GDM1 (cell line): ENCODE measurements at places on chromosomes 5 and 9.

DNA sequence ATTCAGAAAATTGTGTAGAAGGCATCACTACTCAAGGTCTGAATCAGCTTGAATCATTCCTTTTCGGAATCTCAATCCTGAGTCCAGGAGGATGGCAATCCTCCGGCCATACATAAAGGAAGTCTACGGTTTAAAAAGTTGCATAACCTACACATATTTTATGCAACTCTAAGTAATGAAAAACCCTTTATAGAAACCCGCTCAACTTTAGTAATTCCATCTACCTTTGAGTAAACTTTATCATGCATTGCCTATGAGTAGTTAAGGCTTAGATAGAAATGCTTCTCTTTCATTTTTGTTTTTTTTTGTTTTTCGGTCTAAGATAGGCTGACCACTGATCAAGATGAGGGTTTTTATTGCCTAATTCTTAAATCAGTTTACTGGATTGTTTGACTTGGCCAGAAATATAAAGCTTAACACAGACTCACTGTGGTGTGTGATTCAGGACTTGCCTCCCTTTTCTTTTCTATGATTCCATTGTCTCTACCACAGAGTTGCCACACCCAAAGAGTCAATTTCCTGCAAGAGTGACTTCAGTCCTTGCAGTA, 85.0 kb downstream of the LURAP1L start:
- DNase-seq = no peak

DNA sequence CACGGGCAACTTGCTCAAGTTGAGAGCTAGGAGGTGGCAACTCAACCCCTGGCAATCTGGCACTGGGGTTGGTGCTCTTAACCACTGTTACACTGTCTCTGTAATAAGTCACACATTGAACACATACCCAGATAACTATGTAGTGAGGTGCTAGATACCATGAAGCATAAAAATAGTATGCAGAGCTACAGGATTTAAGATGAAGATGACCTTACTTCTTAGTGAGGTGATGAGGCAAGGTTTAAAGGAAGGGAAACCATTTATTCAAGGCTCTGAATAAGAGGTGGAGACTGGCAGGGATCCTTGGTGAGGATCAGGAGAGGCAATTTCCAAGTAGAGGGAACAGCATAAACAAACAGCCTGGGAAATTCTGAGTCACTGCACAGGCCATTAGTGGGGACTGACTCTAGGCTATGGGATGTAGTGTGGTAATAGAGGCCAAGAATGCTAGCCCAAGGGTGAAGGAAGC, 67.6 kb upstream of the NR3C1 start:
- DNase-seq = no peak

DNA sequence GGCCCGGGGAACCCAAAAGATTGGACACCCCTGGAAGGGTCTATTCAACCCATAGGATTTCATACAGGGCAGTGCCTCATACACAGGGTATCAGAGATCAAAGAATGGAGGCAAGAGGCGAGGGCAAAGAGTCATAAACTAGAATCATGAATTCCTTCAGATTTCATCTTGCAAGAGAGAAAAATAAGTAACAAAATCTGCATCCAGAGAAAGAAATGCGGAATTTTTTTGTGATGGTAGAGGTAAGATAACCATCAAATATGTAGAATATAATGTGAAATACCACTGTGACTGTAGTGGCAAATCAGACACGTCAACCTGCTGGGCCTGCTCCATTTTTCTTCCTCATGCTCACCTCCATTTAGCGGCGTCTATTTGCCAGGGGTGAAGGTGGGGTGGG, 143.6 kb downstream of the SNX18 start:
- DNase-seq = no peak

DNA sequence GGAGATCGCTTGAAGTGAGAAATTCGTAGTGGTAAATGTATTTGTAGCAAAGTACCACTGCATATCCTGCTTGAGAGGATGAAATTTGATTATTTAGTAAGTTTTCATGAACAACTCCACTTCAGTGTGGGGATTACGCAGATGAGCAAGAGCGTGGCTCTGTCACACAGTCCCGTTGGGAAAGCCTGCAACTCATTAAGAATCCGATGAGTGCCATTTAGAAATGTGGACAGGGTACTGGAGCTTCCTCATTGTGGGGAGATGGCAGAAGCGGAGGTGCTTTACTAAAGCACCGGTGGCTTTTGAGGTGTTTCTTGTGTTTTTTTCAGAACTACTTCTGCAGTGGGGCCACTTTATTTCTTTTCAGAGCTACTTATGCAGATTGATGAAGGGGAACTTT, 1.4 kb downstream of the TJP2 start:
- no peak for DNase-seq

DNA sequence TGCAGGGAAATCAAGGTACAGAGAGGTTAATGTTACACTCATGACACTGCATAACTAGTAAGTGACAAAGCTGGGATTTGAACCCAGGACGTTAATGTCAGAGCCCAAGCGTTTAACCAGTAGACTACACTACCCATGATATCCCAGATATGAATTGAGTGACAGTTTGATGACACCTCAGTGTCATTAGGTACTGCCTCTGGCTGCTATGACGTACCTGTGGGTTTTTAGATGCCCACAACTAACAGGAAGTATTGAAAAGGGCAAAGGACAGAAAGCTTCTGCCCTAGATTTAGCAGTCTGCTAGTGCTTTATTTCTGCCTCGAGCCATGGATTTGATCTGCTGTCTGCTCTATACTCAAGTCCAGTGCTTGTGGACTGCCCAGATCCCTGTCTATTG, 56.2 kb downstream of the GLRA1 start:
- DNase-seq = no peak

DNA sequence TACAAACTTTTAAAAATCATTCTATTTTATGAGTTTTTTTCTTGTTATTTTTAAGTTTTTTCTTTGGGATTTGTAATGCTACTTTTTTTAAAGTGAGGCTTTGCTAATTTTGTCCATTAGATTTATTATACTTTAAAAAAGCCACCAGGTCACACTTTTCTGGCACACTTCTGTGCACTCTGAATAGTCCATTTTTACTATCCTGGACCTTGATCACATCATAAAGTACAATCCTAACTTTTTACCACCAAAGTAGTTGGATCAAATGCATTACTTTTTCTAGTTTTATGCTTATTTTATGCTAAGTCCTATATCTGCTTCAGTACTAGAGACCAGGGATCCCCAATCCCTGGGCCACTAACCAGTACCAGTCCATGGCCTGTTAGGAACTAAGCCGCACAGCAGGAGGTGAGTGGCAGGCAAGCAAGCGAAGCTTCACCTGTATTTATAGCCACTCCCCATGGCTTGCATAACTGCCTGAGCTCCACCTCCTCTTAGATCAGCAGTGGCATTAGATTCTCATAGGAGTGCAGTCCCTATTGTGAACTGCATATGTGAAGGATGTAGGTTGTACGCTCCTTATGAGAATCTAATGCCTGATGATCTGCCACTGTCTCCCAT, 16.0 kb downstream of the FRRS1L start:
- no peak for DNase-seq

- no peak for DNase-seq
Measured at GRCh38 chr9:96515621-96516470, 65.9 kb downstream of the HABP4 start.

DNA sequence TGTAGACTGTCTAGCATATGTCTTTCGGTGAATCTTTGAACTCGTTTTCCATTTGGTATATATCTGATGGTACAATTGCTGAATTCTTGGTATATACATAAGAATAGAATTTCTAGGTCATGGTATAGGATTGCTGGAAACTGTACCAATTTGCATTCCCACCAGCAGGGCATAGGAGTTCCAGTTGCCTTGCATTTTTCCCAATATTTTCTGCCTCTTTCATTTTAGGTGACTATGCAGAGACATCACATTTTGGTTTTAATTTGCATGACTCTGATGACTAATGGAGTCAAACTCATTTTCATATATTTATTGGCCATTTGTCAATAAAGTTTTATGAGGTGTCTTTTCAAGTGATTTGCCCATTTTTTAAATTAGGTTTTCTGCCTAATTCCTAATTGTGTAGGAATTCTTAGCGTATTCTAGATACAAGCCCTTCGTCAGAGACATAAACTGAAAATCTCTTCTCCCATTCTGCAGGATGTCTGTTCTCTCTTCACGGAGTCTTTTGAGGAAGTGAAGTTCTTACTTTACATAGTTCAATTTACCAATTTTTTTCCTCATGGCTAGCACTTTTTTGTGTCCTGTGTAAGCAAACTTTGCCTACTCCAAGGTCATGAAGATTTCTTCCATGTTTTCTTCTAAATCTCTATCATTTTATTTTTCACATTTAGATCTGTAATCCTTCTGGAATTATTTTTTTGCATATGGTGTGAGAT, 28.9 kb upstream of the PDCD1LG2 start:
- DNase-seq = no peak

- DNase-seq = no peak
Measured at GRCh38 chr5:139569270-139569955, 8.3 kb downstream of the UBE2D2 start.

GRCh38 chr9:35432076-35432475, 57.8 kb upstream of the RUSC2 start:
- no peak for DNase-seq

DNA sequence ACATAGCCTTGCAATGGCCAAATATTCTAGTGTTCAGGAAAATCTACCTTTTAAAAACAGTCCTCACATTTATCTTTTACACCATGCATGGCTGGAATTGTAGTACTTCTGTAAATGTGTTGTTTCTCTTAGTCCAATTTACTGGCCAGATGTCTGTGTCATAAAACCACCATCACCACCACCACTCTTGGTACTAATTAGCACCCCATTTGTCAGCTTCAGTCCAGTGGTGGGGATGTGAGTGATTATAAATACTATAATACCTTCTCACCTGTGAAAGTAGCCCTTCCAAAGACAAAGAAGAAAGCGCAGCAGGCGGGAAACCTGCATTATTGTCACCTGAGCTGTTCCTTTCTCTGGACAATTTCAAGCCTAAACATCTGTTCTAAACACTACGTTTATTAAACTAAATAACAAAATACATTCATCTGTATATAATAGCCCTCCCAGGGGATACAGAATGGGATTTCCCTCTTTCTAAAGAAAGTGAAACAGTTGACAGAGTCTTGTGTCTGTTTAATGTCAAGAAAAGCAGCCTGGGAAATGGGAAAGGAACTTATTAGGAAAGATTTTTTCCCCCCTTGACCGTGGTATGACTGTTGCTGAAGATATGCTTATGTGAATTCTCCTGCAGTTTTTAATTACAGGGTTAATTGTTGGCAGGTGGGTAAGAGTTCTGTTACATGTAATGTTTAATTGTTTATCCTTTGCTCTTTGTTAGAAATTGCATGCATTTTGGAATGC, 144.5 kb upstream of the NUDT12 start:
- DNase-seq = no peak

DNA sequence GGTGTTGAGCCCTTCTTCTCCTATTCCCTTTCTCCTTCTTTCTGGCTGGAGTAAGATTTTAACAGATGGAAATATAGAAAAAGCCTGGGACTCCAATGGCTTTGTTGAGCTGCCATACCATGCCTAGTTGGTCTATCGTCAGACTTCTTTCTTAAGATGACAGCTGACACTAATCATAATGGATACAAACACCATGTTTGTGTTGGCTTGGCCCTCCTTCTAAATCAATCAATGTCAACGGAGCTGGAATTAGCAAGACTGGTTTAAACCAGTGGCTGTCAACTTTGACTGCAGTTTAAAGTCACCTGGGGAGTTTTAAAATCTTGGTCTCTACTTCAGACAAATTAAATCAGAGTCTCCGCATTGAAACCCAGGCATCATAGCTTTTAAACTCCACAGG, 264.5 kb upstream of the PRR16 start:
- no peak for DNase-seq

DNA sequence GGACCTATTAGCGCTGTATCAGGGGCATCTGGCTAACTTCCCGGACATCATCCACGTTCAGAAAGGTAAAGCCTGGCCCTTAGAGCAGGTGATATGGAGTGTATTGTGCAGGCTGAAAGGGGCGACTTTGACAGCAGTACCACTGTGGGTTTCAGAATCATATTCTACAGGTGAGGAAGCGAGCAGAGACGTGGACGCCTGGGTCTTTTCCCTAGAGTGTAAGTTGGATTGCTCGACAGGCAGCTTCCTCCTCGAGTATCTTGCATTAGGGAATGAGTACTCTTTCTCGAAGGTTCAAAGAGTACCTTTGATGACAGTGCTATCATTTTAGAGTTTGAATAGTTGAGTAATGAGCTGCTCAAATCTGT, 1.9 kb downstream of the SNX18 start:
- no peak for DNase-seq

DNA sequence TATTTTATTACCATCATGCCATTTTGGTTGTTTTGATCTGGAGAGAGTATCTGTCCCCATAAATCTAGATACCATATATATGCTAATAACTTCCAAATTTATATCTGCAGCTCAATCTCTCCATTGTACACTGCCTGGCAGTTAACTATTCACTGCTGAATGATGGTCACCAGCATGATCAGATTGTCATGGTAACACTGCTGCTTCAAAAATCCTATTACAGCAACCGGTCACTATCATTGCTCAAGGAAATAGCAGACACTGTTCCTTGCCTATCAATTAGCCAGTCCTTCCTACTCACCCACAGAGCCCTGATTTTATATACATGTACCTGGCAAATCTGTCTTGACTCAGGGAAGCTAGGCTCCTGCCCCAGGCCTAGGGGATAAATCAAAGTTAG, 11.5 kb downstream of the REEP5 start:
- DNase-seq = no peak

- no peak for DNase-seq
Measured at GRCh38 chr5:178152491-178153444, 917 bp downstream of the NHP2 start.

- DNase-seq = no peak
Measured at GRCh38 chr5:42940853-42941252, 99.3 kb downstream of the ANXA2R start.

DNA sequence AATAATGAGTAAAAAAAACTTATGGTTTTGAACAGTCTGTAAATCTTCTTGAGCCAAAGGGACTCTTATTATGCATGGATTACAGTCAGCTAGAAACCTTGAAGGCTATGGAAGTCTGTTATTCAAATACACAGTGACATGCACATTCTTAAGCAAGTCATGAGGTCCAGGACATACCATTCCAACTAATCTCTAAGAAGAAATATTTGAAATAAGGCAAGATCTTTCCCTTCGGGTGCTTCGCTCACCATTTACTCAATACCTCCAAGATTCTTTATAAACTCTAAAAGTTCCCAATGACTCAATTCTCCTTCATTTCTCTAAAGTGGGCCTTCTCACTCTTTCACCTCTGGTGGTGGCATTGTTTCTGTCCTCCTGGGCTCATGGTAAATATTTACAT, 811.0 kb downstream of the NR2F1-AS1 start:
- DNase-seq = no peak
